ENCODE measurements at places on chromosomes 1 and 21.

DNA sequence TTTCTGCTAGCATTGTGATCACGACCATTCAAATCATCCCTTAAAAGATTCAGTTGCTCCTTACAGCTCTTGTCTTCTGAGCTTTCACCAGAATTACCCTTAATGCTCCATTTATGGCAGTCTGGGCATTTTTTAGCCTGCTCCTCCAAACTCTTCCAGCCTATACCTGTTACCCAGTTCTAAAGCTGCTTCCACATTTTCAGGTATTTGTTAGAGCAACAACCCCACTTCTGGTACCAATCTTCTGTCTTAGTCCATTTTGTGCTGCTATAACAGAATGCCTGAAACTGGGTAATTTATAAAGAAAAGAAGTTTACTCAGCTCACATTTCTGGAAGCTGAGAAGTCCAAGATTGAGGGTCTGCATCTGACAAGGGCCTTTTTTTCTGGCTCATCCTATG lies 17.2 kb downstream of the MYBPH start:
- no peak for DNase-seq

DNA sequence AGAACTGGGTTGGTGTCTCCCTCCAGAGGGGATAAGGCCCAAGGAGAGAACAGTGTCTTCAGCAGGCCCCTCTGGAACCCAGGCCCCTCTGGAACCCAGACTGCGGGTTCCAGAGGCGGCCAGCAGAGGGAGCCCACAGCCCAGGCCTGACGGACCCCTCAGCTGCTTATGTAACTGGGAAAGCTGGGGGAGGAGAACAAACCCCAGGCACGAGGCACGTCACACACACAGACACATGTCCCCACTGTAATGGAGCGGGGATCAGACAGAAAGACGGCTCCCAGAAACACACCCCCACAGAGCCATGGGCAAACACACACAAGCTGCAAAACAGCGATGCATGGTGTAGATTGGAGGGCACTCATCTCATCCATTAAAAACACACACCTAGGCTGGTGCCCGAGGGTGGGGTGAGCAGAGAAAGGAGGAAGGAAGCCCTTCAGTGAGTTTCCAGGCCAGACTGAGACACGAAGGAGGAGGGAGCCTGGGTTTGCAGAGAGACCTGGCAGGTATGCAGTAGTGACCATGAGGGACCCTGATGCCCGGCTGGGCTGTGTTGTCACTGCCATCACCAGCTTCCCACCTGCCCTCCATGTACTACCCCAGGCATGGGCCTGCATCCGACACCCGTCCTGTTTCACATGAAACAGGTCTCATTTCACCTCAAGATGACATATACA lies 2.8 kb upstream of the IGSF8 start:
- DNase-seq = no peak

- no peak for DNase-seq
Measured at GRCh38 chr1:218735436-218736032, 390.4 kb downstream of the TGFB2 start.

- DNase-seq = no peak
Measured at GRCh38 chr1:118649369-118650106, 338.6 kb downstream of the TBX15 start.

- DNase-seq = no peak
Measured at GRCh38 chr21:38671773-38672172, 134.0 kb upstream of the ETS2 start.

DNA sequence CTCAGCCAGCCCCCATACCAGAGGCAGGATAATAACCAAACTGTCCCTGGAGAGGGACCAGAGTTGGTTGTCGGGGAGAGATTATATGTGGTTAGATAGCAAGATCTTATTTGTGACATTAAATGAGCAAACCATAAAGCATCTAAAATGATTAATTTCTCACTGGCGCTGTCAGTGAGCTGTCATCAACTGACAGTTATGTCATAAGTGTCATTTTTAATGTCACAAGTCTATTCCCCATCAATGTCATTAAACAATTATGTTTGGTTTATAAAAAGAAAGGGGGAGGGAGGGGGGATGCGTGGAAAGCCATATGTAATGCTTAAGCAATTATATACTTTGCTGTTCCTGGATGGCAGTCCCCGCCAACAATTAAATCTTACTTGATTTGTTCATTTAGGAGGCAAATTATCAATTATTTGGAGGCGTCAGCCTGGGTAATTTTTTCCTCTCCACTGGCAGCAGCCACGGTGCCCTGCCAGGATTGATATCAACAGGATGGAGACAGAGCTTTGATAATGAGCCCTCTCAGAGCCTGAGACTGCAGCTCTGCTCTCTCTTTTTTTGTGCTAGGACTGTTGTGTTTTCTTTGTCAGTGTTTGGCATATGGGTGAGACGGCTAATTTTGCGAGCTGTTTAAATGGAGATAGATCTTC lies 333.6 kb upstream of the CAMK1G start:
- DNase-seq = no peak

DNA sequence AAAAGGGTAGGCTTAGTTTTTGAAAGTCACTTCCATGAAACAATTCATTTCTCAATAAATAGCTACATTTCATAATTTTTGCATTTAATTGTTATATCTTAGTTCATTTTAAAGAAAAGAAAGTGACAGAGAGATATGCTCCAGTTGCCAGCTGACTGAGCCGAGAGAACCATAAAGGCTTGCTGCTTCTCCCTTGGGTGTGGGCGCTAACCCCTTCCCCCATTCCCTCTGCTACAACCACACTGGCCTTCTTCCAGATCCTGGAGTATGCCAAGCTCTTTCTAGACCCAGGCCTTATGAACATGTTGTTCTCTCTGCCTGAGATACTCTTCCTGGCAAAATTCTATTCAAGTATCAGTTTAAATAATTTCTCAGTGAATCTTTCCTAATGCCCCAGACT lies 12.3 kb downstream of the SORT1 start:
- DNase-seq = no peak

DNA sequence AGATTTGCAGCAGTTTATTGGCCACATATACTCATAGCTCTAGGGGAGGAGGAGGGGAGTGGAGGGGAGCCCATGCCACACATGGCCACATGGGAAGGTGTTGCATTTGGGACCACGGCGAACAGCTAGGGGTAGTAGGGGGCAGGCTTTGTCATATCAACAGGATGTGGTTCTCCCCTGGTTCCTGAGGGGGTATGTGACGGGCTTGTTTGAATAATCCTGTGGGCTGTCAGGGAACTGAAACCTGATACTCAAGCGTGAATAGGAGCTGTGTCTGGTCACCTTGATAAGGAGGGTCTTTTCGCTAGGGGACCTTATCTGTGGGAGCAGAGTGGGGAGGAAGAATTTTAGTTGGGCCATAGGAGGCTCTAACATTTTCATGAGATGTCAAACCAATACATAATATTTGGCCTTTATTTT lies 264.7 kb downstream of the CTH start:
- DNase-seq = no peak

DNA sequence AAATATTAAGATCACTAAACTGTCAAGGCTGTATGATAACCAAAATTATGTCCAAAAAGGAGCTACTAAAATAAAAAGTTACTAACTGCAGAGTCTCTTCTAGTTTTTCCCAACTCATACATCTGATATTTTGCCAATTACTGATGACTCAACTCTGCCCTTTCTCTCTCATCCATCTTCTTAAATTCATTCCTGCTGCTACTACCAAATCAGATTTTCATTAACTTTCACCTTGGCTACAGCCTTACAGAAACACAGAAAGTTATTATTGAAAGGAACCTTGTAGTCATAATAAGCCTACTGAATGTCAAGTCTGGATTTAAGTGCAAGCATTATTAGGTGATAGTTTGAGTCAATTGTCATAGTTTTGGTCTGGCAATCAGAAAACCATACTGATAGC lies 273.1 kb downstream of the DPYD start:
- no peak for DNase-seq

DNA sequence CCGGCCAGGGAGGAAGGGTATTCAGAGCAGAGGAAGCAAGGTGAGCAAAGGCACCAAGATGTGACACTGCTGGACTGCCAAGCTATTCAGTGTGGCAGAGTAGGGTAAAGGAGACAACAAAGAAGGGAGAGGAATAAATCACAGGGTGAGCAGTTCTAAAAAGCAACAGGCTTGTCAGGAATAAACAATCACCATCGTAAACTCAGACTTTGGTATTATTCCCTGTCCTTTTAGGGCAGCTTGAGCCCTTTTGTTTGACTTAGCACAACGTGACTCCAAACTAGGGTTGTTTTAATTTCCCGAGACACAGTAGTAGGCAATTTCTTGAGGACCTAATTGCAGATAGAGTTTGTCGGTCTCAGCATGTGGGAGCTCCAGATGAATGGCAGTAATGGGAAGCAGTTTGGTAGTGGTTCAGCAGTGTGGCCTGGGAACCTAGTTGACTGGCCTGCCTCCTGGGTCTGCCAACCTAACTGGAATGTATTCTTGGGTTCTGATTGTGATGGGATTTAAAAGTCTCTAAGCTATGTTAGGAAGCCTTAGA lies 4.3 kb downstream of the CR1L start:
- no peak for DNase-seq

GRCh38 chr1:205538235-205538840 lies 33.9 kb downstream of the CDK18 start:
- no peak for DNase-seq

DNA sequence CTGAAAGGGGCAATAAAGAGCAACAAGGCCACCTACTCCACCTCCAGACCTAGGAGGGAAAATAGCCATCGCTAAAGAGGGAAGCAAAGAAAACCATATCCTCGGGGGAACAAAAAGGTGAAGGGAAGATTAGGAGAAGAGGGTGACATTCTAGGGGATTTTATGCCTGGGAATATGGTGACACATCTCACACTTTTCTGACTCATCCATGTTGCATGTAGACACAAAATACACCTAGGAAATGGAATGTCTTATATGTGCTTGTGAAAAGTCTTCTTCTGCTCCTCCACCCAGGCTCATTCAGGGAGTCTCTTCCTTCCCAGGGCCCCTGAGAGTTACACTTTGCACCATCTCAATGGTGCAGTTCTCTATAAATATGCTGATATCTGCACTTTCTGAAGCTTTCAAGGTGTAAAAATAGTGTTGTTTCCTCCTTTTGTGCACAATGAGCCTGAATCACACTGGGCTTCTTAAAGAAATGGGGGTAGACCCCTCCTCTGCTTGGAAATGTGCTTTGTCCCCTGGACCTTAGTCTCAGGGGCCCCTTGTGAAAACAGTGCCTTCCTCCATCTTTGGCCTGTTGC lies 195.9 kb downstream of the CYYR1 start:
- no peak for DNase-seq

DNA sequence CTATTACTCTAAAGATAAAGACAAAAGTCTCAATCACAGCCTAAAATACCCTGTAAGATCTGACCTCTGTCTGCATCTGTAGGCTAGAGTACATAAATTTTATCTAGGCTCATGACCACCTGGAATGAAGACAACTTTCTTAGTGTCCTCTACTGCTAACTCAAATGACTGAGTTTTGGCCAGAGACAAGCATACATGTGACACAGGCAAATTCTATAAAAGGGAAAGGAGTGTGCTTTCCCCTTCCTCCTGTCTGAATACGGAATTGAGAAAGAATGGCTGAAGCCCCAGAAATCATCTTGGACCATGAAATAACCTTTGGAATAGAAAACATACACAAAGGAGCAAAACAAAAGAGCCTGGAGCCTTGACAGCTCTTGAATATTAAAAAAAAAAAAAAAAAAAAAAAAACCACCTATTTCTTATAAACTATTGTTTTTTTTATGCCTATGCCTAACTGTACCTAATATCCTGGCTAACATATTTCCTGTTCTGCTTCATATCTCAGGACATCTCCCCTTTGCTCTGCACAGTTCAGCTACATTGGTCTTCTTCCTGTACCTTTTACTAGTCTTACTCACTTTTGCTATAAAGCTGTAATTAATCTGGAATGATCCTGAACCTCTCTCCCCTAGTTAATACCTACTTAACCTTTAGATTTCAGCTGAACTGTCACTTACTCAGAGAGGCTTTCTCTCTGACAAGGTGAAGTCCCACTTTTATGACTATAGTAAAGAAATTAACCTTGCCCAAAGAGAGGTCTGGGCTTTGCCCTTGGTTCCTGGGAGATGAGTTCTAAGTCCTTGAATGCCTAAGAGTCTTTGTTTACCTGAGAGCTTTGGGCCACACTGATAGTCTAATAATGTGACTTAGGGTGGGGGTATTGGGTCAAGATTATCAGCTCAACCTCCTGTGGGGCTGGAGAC lies 16.1 kb downstream of the UCHL5 start:
- no peak for DNase-seq

DNA sequence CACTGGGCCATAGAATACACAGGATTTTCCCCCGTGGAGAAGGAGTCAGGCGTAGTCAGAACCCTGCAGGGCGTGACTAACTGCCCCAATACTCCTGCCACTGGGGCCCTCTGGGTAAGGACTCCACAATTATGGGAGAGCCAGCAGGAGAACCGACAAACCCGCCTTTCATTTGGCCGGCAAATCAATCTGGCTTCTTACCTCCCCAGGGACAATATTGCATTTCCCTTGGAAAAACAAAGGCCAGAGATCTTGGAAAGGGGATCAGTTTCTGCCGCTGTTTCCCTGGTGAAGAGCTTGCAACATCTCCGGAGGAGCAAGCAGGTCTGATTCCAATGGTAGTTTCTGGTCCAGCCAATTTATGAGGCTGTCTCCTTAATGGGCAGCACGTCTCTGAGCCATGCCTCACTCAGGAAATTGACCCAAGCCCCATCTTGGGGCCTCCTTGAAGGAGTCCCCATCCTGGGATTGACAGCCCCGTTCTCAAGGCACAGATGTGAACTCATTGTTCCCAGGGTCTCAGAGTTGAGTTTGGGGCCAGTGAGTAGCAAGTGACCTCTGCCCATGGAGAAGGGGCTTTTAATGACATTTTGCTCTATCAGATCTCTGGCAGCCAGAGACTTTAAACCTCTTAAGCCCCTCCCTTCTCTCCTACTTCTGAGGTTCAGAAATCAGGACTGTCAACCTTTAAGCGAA lies 4.3 kb downstream of the TRABD2B start:
- DNase-seq = no peak

- no peak for DNase-seq
Measured at GRCh38 chr1:211638689-211639101, 36.7 kb downstream of the NEK2 start.

DNA sequence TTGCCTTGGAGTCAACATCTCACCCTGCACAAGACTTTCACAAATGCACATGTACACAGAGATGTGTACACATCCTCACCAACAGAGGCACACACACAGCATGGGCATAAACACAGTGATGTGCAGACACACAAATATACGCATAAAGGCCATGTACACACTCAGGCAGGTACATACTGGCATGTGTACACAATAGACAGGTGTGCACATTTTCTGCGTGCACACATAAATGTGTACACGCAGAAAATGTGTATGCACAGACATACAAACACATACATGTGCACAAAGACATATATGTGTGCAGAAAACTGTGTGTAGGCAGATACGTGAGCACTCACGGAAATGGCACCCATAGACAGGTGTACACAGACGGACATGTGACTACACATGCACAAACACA lies 85.3 kb upstream of the ZBTB40 start:
- DNase-seq = no peak
